HT-29 (cell line): ENCODE measurements at places on chromosomes 1 and 21. TPM values are rescaled to one million over a fixed set of nuclear protein-coding genes. Genes with fewer than 3 reads are reported as not detected.

DNA sequence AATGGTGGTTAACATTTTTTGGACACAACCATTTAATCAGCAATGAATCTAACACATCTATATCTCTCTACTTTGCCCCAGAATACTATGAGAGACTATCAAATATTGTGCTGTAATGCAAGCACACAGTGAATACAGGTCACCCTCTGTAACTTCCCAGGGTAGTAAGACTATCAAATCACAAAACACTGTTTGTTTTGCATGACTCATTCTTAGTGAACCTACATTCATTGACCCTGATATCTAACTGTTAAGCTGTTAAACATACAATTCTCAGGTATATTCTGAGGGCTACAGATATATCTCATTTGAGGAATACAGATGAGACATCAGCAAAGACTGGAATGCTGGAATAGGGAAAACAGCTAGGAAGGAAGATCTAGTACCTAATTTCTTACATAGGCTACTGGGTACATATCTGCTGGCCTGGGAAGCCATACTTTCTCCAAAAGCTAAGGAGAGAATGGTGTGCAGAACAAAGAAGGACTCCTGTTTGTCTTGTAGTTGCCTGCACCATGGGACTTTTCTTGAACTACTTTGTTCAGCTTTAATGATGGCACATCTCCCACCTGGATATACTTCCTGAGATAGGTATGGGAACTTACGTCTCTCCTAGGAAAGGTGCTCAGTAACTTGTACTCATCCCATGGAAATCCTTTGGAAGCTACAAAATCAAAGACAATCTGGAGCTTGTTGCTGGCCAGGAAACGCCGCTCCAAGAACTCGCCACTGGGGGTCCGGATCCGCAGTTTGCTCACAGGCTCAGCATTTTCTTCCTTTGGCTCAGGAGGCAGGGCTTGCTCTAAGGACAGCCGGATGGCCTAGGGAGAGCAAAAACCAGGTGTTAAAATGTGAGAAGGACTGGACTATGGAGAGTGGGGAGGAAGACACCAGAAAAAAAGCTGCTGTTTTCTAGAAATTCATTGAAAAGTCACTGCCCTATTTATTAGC, 51.9 kb upstream of the DMRTA2 start:
- DNase-seq = peak; percentile 61

DNA sequence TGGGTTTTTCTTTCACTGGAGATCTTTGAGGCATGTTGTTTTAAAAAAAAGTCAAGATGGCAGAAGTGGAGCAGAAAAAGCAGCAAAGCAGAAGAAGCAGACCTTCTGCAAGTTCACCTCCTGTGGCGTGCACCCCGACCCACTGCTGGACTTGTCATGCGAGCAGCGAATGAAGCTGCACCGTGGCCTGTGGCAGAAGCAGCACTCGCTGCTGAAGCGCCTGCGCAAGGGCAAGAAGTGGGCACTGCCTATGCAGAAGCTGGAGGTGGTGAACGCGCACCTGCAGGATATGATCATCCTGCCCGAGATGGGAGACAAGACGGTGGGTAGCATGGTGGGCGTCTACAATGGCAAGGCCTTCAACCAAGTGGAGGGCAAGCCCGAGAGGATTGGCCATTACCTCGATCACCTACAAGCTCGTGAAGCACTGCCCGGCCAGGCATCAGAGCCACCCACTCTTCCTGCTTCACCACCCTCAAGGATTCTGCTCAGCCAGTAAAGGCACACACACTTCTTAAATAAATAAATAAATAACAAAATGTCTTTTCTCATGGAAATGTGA, 22.1 kb downstream of the METTL13 start:
- no peak for DNase-seq

DNA sequence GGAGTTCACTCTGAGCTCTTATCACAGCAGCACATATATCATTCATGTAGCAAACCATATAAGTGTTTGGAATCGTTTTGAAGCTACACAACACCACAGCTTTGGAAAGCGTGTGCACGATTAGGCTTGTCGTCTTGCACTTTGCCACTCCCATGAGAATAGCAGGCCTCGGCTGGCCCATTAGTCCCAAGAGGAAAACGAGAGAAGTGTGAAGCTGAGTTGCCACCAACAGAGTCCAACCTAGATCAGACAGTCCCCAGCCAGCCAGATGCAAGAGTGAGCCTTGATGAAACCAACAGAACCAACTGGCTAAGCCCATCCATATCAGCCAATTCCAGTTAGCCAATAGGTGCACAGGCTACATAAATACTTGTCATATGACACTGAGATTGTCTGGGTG, 238.4 kb downstream of the C1orf94 start:
- DNase-seq = no peak

GRCh38 chr1:47621483-47621882, 183.6 kb downstream of the FOXD2 start:
- DNase-seq = no peak

- no peak for DNase-seq
Observed at GRCh38 chr1:152015766-152016165, 21.0 kb downstream of the S100A11 start.

- DNase-seq = peak; percentile 69
Observed at GRCh38 chr1:90114521-90115141, 119.7 kb downstream of the ZNF326 start.

DNA sequence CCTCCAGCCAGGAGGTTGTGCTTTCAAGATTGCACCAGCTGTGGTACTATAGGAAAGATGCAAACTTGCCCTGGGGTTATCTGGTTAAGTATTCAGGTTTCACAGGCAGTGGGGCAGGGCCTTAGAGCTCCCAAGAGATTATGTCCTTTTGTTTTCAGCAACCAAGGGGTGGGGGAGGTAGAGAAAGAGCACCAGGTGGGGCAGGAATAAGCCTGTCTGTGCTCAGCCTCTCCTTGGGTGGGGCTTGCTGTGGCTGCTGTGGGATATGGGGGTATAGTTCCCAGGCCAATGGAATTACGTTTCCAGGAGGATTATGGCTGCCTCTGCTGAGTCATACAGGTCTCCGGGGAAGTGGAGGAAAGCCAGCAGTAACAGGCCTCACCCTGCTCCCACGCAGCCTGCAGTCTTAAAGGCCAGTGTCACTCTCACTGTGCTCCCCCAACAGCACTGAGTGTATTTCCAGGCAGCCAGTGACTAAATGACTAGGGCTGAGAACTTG, 508.6 kb downstream of the RWDD3 start:
- no peak for DNase-seq

The MYOG gene
- total RNA-seq = not detected in 2 replicates

The TOR1AIP2 gene
- 29.9 and 32.6 TPM in 2 replicates for total RNA-seq

DNA sequence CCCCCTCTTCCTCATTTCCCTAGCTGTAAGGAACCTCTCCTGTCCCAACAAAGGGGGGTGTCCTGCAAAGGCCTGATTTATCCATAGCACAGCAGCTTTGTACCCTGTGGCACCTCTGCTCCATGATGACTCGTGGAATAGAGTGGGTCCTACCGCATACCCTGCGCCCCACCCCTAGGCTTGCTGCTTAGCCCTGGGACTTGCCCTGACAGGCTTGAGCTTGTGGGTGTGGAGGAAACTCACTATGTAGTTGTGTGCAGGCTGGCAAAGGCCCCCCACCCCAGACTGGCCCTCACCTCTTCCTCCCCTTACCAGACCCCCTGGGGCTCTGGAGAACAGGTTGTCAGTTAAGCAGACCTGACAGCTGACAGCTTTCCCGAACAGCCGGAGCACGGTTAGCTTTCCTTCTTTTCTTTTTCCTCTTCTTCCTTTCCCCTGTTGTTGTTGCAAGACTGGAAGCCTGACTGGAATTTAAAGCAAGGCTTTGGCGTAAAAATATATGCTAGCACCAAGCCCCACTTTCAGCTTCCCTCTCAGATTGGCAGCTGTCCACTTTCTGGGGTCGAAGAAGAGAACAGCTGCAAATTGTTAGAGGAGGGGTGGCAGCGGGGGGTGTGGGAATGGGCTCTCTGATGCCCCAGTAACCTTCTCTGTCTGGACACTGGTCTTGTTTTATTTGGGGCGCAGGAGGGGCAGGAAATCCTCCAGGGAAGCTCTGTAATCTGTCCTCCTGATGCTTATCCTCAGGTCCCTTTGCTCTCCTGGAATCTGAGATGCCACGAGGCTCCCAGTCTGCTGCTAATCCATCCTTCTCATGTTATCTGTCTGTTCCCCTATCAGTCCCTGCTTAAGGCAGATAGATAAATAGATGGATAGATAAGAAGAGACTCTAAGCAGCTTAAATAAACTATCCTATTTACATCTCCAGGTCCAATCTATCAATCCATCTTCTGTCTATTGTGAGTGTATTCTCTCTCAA, 134.6 kb downstream of the BRINP2 start:
- no peak for DNase-seq

DNA sequence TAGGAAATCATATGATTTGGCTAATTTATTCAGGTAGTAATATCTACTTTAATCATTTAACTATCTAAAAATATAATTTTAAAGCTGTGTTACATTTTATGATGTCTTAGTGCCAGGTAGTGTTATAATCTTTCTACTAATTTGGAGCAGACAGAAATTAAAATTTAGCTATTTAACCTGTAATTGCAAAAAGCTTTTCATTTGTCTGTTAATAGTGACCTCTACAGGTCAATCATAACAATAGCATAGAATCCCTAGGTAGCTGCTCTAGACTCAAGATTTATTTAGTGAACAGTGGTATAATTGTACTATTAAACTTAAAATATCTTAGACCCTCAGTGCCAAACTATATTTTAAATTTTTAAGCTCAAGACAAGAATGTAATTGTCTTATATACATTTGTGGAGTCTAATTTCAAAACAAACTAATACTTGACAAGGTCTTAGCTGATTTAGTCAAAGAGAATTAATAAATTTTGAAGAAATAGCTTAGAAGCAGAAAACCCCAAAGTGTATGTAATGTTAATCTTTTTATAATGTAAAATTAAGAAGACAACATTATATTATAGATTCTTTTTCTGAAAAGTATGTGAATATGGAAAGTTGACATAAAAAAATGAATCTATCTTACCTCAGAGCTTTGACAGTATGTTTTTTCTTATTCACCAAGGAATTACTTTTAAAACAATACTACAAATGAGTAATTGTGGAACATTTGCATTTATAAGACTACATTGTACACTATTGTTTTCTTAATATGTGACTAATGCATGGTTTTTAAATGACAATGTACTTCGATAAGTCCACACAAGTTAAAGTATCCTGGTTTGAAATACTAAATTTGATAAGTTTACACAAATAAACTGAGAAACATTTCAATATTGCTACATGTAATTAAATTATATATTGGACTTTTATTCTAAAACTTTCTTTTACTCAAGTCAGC, 64.1 kb upstream of the RNPC3 start:
- peak; percentile 17 for DNase-seq

The SDC3 gene
- total RNA-seq = 0.31 and 0.42 TPM in 2 replicates

The CCDC27 gene
- not detected in 2 replicates for total RNA-seq

DNA sequence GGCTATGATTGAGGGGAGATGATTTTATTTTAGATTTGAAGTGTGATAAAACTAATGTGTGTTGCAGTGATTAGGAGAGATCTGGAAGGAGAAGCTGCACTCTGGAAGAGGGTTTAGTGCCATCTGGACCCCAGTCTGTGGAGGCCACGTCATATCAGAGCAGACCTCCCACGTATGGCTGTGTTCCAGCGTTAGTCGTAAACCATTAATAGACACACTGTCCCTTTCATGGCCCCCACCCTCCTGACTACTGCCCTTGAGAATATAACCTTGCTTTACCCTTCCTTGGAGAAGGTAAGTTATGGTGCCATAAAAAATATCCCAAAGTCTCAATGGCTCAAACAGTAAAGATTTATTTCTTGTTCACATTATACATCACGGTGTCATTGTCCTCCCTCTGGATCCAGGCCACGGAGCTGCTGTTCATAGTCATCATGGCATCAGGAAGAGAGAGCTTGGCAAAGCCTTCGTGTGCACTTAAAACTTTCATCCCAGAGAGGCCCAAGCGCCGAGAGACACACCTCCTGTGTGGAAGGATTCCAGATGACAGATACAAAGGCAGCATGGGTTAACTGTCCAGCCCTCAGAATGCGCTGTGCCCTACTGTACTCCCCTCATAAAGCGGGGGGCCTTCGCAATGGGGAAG, 33.2 kb downstream of the RHOU start:
- DNase-seq = no peak

The C1orf53 gene
- total RNA-seq = 4.1 and 12.8 TPM in 2 replicates

The S100A2 gene
- 17.9 and 26.4 TPM in 2 replicates for total RNA-seq

The CELA3B gene
- 0.81 TPM in 1 of 2 replicates, not detected in the other for total RNA-seq

DNA sequence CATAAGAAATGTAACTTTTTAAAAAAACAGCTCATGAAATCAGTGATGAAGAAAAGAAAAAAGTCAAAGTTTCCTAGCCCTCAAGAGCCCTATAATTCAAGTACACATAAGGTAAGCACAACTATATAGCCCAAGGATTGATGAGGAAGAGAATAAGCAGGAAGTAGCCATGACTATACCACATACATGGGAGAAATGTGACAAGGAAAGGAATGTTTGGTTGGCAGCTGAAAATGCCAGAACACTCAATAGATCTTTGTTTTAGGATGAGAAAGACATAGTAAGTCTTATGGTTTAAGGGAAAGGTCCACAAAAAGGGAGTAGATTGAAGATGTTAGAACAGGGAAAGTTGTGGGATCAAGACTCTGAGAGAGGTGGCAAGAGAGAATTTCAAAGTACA, 5.7 kb downstream of the DOCK7 start:
- no peak for DNase-seq

DNA sequence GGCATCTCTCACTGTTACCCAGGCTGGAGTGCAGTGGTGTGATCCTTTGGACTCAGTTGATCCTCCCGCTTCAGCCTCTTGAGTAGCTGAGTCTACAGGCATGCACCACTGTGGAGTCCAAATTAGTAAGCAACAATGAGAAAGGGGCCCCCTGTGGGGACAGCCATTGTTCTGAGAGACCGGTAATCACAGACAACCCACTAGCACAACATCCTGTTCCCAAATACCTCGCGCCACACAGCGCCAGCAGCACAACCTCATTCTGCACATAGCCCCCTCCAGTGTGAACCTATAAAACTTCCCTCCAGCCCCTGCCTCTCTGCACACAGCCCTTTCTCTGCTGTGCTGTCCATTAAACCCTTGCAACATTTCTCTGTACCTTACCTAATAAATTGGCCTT, 226.4 kb downstream of the DYRK1A start:
- DNase-seq = no peak
